ENCODE measurements at places on chromosomes 7 and 10.

DNA sequence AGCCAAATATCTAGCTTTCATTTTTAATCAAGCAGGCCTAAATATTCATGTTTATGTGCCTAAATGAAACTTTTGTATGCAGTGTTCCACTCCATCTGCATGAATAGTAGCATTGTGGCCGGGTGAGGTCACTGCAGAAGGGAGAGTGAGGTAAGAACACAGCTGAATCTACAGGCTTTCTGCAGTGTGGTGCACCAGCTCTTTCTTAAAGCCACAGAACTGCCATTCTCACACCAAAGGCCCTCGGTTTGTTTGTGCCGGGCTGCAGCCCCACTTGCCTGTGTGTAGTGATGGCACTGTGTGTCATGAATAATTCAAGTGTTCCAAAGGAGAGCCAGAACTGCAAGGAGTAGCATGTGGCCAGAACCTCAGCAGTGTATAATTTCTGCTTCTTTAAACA is 204.1 kb downstream of the TRIL start:
- DNase-seq = no peak

GRCh38 chr7:74417419-74417971 is 36.2 kb upstream of the GTF2IRD1 start:
- DNase-seq = peak; percentile 68

DNA sequence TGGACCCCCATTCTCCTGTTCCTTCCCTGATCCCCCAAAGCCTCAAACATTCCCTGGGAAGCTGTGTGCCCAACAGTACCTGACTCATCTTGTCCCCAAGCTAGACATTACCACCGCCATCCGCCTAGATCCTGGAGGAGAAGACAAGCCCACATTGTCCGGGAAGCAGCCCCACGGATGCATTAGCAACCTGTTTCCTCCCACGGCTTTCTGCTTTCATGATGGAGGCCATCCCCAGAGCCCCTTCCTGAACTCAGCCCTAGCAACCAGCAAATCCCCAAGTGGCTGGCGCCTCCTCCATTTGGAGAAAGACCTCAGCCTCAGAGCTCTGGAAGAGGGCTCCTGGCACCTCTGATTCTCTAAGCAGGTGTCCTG is 2.3 kb upstream of the SLC29A3 start:
- no peak for DNase-seq

GRCh38 chr10:104099269-104099668 is 13.6 kb upstream of the COL17A1 start:
- DNase-seq = no peak

GRCh38 chr10:58212622-58213021 is 55.1 kb downstream of the IPMK start:
- no peak for DNase-seq

DNA sequence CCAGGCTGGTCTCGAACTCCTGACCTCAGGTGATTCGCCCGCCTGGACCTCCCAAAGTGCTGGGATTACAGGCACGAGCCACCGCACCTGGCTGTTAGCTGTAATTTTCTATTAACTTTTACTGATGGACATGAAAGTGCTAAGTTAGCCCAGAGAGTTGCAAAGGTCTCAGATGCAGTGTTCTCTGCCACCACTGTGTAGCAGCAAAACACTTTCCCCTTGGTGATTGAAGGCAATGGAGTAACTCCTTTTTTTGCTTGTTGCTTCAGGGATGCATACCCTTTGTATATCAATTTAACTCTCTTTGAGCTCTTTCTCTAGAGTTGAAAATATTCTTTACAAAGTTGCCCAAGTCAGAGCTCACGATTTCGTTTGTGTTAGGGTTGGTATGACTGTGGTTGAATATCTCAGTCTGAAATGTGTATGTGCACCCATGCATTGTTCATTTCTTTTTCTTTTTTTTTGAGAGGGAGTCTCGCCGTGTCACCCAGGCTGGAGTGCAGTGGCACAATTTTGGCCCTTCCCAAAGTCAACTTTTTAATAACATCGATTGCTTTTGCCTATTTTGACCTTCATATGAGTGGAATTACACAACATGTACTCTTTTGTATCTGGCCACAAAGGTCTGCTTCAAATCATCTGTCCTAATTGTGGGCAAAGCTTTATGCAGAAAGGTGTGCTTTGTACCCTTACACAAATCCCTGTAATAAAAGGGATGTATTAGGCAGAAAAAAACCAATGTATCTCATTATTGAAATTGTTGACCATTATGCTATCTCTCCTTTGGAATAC is 52.6 kb downstream of the GTF2I start:
- no peak for DNase-seq

DNA sequence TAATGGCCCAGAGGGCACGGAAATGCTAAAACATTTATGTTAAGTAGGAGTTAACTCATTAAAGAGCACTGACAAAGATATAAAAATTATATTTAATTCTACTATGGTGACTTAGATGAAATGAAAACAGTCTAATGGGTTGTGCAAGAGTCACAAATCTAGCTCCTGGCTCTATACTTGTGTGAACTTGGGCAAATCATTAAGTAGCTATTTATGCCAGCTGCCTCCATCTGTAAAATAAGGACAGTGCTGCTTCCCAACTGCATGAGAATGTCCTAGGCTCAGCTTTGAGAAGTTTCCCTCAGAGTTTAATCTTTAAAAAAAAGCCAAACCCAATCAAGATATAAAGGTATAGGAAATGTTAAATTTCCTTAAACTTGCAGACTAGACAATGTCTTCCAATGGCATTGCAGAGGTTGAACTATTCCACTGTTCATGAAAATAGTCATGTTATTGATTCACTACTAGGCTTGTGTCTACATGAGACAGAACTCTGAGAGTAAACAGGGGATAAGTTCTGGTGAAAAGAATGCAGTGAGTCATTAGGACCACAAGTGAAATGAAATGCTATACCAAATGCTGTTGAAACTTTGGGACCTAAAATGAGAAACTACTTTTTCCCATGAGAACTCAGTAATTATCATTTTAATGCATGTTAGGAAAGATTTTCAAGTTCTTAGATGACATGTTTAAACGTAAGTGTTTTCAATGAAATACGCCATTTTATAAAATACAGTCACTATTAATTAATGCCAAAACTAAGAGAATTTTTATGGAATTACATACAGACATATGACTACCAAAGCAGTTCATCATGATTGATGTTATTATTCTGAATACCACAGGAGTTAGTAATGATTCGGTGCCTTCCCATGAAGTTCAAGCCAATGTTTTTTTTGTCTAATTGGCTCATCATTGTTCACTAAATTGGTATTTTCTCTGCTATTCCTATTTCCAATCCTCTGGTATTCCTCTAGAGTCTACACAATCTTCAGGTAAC is 84.2 kb downstream of the CDK6 start:
- no peak for DNase-seq

DNA sequence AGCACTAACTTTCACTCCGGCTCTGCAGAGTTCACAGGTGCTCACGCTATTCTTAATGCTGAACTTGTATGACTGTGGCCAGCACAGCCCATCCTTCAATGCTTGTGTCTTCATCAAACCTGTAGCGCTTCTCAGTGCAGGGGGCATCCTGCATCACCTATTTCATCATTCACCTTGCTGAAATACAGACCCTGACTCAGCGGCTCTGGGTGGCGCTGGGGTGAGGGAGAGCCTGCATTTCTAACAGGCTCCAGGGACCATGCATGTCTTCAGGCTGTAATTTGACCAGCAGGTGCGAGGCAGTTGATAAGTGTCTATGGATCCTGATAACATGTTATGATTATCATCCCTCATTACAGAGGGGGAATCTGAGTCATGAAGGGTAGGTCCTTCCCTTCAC is 89.3 kb downstream of the VOPP1 start:
- no peak for DNase-seq

GRCh38 chr10:2628705-2629104 is 438.6 kb upstream of the PFKP start:
- DNase-seq = no peak

- DNase-seq = peak; percentile 83
Observed at GRCh38 chr7:150903606-150904005, 51.3 kb downstream of the AOC1 start.

GRCh38 chr10:43963793-43964425 is 315.2 kb upstream of the ZNF32 start:
- no peak for DNase-seq
